Tongue (tissue), 3 donors: ENCODE measurements at places on chromosomes 3 and 15. TPM values are rescaled to one million over a fixed set of nuclear protein-coding genes. Genes with fewer than 3 reads are reported as not detected.

Gene PLCH1
- total RNA-seq = 3.1 TPM

Gene ACSBG1
- 1.5 TPM for total RNA-seq

Gene GHRL
- total RNA-seq = not detected

Gene LXN
- 17.6 TPM for total RNA-seq

Gene HESX1
- total RNA-seq = 1.5 TPM

Gene ENTPD3
- 3.0 TPM for total RNA-seq

Gene EFCC1
- total RNA-seq = 1.3 TPM

Gene HCN4
- not detected for total RNA-seq

Gene WNT5A
- 45.7 TPM for total RNA-seq
